CD4-positive, alpha-beta memory T cell (primary cell): ENCODE measurements at places on chromosomes 6 and 20.

DNA sequence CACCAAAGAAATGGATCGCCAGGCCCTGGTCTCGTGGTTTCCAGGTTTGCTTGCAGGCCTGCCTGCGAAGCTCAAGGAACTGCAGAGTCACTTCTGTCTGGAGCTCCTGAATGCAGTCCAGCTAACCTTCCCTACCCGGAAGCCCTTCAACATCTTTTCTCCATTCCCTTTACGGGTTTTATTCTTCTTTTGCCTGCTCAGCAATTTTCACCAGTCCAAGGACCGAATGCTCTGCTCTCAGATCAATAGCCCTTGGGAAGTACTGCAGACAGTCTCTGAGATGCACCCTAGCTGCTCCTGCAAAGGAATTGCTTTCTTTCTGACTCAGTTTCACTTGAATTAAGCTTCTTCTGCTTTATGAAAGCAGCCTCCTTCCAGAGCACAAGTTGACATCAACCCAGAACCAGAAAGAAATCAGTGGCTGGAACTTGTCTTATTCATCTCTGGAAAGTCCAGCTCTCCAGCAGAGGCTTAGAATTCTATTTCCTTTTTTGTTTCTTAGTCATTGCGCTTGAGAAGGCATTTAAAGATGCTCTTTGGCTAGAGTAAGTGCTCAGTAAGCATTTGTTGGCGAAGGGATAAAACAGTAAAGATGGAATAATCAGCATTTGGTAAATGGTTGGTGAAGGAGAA lies 18.7 kb upstream of the YWHAB start:
- DNase-seq = no peak

GRCh38 chr6:16146028-16146427 lies 17.1 kb downstream of the MYLIP start:
- DNase-seq = no peak

GRCh38 chr6:139628270-139628669 lies 253.8 kb upstream of the CITED2 start:
- no peak for DNase-seq

DNA sequence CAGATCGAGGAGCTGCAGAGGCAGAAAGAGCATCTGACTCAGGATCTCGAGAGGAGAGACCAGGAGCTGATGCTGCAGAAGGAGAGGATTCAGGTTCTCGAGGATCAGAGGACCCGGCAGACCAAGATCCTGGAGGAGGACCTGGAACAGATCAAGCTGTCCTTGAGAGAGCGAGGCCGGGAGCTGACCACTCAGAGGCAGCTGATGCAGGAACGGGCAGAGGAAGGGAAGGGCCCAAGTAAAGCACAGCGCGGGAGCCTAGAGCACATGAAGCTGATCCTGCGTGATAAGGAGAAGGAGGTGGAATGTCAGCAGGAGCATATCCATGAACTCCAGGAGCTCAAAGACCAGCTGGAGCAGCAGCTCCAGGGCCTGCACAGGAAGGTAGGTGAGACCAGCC lies 26.2 kb downstream of the C20orf173 start:
- no peak for DNase-seq

DNA sequence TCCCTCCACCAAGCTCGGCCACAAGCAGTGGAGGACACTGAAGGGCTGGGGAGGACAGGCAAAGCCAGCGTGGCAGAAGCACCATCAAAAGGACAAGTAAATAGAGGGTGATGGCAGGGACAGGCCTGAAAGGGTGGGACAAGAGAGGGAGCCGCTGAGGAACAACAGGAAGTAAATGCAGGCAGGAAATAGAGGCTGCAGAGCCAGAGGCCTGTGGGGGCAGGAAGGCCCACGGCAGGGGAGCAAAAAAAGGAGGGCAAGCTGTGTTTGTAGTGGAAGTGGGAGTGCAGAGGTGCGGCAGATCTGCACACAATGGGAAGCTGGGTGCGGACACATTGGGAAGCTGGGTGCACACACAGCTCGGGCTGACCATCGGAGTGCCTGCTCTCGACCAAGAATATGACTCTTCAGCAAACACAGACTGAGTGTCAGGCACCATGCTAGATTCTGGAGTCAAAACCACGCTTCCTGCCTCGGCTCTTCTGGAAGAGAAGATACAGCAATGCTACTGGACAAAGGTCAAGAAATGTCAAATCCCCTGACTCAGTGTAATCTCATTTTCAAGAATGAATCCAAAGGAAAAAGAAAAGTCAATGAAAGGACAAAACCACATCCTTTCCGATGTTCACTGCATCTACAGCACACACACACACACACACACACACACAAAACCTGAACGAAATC lies 40.4 kb upstream of the RAB22A start:
- no peak for DNase-seq

DNA sequence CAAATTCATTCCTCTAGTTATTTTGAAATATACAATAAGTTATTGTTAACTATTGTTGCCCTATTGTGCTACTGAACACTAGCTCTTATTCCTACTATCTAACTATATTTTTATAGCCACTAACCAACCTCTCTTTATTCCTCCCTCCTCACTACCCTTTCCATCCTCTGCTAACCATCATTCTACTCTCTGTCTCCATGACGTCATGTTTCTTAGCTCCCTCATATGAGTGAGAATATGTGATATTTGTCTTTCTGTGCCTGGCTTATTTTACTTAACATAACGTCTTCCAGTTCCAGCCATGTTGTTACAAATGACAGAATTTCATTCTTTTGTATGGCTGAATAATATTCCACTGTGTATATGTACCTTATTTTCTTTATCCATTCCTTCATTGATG lies 95.3 kb downstream of the ATXN1 start:
- no peak for DNase-seq

DNA sequence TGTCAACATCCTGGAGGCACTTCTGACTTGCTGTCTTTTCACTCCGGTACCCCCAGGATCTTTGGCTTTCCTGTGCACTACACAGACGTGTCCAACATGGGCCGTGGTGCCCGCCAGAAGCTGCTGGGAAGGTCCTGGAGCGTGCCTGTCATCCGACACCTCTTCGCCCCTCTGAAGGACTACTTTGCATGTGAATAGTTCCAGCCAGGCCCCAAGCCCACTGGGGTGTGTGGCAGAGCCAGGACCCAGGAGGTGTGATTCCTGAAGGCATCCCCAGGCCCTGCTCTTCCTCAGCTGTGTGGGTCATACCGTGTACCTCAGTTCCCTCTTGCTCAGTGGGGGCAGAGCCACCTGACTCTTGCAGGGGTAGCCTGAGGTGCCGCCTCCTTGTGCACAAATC lies 12.0 kb upstream of the MAPRE1 start:
- no peak for DNase-seq

DNA sequence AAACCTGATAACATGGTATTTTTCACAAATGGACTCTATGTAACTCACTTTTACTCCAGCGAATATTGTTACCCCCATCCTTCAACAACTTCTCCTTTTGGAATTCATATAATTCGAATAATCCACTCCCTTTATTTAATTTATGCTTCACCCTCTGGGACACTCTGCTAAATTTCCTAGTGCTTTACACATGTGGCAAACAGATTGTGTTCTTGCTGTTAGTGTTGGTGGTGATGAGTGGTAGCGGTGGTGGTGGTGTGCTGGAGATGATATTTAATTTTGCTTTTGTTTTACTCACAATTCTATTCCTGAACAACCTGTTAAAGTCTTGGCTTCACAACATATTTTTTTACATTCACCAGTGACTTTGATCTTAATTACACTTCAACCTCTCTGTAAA lies 32.8 kb downstream of the HTR1B start:
- DNase-seq = no peak

GRCh38 chr20:24651976-24652345 lies 182.5 kb downstream of the SYNDIG1 start:
- no peak for DNase-seq

DNA sequence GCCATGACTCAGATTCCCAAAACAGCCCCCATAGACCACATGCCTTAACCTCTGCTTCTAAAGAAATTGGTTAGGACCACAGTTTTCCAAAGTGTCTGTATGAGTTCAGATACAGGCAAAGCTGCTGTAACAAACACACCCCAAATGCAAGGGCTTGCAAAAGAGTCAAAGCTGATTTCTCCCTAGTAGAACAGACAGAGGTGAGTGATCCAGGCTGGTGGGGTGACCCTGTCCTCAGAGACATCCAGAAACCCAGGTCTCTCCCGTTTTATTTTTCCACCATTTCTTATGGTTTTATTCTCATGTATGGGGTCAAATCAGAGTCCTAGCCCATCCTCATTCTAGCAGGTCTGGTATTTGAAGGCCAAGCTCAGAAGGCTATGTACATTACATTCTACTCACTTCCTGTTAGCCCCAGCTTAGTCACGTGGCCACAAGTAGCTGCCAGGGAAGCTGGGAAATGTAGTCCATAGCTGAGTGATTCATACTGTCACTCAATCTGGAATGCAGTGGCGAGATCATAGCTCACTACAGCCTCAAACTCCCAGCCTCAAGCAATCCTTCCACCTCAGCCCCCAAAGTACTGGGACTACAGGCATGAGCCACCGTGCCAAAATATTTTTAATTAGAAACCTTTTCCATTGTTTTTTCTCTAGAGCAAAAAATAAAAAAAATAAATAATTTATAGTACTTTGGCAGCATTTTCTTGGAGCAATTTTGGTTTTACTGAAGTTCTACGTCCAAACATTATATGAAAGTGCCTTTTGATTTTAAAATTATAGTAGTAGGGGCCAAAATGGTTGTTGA lies 175.2 kb downstream of the ZMYND8 start:
- DNase-seq = no peak

GRCh38 chr20:22691369-22692118 lies 107.2 kb upstream of the FOXA2 start:
- peak; percentile 26 for DNase-seq

- peak; percentile 81 for DNase-seq
These were observed 7.1 kb downstream of the HSPA1B start for GRCh38 chr6:31834367-31835250.

DNA sequence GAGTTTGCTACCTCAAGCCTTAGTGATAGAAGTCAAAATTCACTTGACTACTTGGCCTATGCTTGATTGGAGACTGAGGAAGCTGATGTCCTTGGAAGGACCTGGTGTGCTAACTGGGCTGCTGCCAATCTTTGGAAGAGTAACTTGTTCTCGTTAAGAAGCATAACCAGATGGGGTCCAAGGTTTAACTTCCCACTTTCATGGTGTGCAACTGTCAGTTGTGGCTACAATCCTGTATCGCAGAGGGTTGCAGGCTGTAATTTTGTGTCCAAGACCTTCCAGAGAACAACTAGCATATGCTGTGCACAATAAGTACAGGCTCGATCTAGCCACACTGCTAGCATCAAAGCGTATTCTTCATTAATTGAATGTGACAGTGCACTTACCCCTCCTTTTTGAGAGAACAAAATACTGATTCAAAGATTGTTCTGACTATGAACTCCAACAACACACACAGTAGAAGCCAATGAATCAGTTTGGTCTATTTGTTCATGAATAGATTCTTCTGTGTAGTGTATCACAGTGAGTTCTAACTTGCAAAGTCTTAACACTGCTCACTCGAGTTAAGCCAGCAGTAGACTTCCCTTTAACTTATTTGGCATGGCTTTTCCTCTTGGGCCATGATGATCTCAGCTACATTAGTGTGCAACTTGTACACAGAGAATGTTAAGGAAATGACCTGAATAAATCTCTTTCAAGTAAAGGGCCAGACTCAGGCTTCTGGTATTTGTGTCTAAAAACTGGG lies 15.8 kb upstream of the PLCB1 start:
- DNase-seq = no peak

DNA sequence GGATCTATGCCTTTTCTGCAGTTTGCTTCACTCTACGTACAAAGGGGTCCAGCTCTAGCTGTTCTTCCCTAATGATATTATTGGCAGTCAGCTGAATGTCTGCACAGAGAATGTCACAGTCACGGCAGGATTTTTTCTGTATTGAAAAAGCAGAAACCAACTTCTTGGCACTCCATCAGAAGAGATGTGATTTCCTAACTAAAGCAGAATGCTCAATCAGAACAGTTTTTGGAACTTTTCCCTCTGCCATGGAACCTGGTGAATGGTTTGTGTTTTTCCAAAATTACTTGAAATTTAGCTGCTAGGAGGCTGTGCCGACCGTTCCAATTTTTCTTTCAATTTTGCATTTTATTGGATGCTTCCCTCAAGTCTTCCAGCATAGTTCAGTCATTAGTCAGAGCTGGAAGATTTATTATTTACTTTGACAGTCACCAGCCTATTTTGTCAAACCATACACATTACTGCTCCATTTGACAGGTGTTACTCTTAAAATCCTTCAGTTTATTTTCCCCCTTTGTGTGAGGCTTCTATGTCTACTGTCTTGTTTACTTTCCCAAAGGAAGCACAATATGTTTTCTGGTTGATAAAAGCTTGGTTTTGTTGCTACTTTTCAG lies 259.6 kb upstream of the EPHA7 start:
- DNase-seq = no peak

- no peak for DNase-seq
These were observed 18.2 kb downstream of the VTA1 start for GRCh38 chr6:142165227-142165626.

DNA sequence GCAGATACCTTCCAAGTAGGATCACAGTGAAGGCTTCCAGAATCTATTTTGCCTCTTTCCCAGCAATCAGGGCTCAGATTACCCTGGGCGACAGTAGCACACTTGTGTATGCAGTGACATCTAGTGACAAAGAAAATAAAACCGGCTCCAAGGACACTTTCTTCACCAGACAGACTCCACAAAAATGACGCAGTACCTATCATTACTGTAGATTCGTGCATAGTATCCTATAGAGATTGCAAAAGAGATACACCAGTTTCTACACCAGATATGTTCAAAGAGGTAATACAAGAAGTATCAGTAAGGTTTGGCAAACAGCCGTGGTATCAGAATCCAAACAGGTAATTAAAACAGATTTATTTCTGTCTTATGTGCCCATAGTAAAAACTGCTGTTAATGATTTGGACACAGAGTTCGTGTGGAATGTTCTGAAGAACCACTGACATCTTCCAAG lies 600.4 kb upstream of the JAG1 start:
- no peak for DNase-seq

- DNase-seq = no peak
These were observed 102.6 kb downstream of the CD109 start for GRCh38 chr6:73798592-73798991.

- DNase-seq = no peak
These were observed 11.7 kb upstream of the SULF2 start for GRCh38 chr20:47796971-47797370.

DNA sequence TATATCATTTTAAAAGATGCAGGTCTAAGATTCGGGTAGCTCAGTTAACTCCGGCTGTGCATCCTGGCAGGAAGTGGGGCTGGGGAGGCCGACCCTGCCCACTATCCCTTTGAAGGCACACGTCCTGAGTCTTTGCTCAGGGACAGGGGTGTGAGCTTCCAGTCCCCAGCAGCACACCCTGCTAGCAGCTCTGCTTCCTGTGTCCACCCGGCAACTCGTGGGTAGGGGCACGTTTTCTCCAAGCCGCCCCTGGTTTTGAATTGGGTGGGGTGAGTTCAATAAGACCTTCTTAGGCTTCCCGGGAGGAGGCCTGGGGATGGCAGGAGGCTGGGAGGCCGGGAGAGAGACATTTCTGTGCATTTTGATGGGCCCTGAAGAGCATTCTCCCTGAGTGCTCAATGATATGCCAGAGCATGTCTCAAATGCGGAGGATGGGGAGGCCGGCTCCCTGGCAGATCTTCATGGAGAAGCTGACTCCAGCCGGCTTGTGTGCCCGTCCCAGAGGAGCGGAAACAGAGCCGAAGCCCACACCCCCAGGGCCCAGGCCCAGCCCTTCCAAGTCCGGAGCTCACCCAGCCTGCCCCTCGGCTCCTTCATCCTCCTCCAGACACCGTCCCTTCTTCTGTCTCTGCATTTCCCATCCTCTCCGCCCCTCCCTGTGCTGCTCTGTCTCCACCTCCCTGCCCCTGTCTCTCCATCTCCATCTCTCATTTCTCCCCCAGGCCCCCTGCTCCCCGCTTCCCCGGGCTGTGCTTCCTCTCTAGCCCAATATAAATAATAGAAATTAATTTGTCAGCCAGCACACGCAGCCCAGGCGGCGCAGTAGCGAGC lies 36.3 kb upstream of the ZFAND3 start:
- DNase-seq = no peak
